Cerebellar nuclear complex (tissue), 1 donor: ENCODE measurements at places on chromosomes 5 and 9.

DNA sequence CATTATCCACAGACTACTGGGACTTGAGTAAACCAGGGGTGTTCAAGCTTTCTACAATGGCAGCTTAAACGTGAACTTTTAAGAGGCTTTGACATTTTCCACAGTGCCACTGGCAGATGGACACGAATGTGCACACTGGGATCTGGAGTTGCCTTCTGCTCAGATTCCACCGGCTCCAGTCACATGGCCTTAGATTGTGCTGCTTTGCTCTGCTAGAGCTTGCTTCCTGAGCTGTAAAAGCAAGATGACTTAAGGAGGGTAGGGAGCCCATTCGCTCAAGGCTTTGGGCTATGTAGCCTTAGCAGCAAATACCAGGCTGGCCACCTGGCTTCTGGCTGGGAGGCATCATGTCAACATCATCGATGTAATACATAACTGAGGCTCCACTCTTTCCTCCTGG, 436.9 kb downstream of the MED10 start:
- no peak for DNase-seq

- no peak for DNase-seq
Observed at GRCh38 chr5:16115140-16115539, 64.5 kb downstream of the MARCHF11 start.

DNA sequence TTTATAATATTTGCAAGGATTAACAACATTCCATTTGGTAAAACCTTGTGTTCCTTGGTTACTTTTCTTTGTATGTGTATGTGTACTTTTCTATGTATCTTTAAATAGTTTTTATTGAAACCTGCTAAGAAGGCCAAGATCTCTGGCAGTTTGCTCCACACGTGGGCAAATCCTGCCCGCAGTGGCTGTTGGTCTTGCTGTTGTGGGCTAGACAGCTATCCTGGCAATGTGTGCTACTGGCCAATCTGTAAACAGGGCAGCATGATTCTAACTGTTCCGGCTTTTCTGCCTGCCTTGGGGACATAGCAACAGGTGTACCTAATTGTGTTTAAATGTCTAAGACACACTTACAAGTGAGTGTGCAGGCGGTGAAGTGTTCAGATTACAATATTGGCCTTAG, 286.6 kb downstream of the RFX3 start:
- no peak for DNase-seq

- no peak for DNase-seq
Observed at GRCh38 chr5:18675041-18675440, 1040.8 kb downstream of the TAF11L14 start.

- no peak for DNase-seq
Observed at GRCh38 chr5:168407211-168407610, 79.1 kb upstream of the RARS1 start.
